ENCODE measurements at places on chromosomes 2 and 18.

DNA sequence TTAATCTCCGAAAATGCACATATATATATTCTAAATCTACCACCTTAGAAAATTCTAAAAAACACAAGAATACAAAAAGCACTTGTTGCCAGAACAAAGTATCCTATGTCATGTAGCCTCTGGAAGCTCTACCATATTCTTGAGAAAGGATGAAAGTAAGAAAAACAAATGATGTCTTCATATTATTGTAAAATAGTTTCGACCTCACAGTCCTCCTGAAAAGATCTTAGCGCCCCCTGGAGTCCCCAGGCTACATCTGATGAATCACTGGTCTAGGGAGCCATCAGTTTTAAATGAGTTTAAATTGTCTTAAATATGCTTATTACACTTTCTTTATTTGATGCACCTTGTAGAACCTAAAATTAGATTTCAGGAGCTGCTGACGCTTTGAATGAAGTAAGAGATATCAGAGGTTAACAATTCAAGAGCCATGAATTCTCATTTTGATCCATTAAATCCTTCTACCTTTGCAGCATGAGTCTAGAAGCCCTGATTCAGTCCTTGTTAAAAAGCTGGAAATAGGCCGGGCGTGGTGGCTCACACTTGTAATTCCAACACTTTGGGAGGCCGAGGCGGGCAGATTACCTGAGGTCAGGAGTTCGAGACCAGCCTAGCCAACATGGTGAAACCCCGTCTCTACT is 138.8 kb downstream of the MCFD2 start:
- peak; percentile 22 for DNase-seq

DNA sequence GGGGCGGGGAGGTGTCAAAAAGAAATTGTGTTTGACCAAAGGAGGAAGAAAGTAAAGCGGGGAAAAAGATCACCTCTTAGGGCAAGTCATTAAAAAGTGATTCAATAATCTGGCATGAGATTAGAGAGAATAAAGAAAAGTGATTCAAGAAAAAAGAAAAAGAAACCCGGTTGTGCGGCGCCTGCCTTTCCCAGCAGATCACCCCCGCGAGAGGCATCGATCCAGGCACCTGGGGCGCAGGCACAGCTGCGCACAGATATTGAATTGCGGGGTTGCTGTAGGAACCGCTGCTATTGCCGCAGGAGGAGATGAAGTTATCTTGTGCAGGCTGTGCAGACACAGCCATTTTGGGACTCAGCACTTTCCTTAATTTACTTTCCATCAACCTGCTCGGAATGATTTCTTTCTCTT is 71.2 kb downstream of the PLB1 start:
- peak; percentile 28 for DNase-seq

DNA sequence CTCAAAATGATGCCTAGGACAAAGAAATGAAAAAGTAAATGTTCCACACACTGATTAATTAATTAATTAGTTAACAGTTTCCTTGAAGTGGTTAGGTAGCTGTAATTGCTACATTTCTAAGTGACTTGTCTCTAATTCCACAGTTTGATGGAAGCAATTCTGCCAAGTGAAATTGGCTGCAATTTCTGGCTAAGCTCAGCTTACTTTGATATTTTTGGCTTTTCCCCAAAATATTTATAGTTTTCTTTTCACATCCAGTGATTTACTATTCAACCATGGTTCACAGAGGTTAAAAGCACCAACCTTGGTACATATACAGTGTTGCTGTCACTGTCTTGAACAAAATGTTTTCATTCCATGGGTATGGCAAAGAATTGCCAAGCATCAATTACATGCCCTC is 459.5 kb upstream of the CDH20 start:
- DNase-seq: no peak

GRCh38 chr18:37559194-37559593 is 6.4 kb downstream of the CELF4 start:
- DNase-seq: no peak

- no peak for DNase-seq
Measured at GRCh38 chr2:132915812-132916549, 246.0 kb upstream of the LYPD1 start.

GRCh38 chr18:11081009-11081532 is 68.3 kb downstream of the PIEZO2 start:
- DNase-seq: no peak

- peak; percentile 30 for DNase-seq
Measured at GRCh38 chr2:29115797-29116781, 874 bp downstream of the CLIP4 start.

Measured in T-helper 1 cell (primary cell).